ENCODE measurements at places on chromosomes 7 and 10.

DNA sequence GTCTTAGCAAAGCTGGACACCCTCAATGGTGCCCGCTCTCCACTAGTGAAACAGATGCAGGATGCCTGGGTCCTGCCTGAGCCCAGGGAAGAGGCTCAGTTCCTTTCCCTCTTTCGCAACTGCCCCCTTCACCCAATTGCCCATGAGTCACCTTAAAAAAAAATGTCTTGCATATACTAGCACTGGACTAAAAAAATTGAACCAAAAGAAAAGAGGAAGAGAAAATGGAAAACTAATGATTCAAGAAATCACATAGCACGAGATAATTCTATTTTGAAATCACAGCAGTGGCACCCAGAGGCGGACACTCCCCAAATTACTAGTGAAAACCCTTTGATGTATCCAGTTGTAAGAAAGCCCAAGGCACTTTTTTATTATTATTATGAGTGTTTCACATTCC is 972.5 kb downstream of the LRMDA start:
- DNase-seq, result no peak

GRCh38 chr10:106499448-106499847 is 665.1 kb downstream of the SORCS1 start:
- no peak for DNase-seq

- DNase-seq, result peak; percentile 31
Measured at GRCh38 chr10:2978111-2978510, 89.2 kb upstream of the PFKP start.

GRCh38 chr10:63520500-63521415 is at the start of gene REEP3:
Gene REEP3, plus strand, starts transcription at chr10:63521401. Its CDS starts 145 bp downstream, at chr10:63521546.
- DNase-seq, result peak; percentile 84

DNA sequence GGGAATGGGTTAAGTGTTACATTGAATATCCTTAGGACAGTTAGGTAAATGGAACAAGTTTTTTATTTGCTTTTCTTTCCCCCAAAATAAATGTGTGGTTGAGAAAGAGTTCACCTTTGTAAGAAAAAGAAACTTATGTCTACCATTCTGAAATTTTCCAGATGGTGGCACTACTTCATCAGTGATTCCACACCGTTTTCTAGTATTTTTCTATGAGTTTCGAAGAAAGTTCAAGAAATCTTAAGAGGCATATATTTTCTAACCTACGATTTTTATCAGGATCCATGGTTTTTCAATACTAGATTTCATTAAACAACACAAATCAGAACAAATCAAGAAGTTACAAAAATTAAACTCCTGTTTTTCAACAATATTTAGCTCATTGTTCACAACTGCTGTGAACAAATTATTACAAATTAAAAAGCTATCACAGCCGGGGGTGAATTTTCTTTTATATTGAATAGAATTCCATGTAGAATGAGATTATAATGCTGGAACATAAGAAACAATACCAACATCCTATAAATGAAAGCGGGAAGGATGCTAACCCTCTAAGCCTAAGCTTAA is 163.1 kb upstream of the NPVF start:
- DNase-seq, result no peak

DNA sequence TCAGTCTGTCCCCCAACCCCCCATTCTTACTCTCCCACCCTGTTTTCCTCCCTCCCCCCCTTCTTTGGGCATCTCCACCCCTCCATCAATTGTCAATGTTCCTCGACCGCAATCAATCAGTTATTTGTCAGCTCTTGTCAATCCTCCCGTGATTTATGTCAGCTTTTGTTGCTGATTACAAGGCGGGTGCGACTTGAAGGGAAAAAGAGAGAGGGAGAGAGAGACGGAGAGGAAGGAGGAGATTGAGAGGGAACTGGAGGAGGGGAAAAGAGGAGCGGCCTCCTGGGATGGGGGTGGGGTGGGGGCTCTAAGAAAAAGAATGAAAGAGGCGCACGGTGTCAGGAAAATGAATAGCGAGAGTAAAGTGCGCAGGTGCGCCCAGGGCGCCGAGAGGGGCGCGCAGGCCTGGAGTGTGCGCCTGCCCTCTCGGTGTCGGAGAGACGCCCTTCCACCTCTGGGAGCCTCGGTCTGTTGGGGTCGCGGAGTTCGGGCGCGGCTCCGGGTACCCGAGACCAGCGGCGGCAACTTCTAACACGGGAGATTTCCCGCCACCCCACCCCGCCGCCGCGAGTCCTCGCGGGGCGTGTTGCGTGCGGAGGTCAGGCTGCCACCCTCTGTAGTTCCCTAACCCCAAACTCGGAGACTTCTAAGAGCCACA is 1.1 kb upstream of the ZNF503 start:
- DNase-seq, result peak; percentile 88

GRCh38 chr7:143279186-143280098 is 5.3 kb upstream of the TMEM139 start:
- DNase-seq, result no peak

DNA sequence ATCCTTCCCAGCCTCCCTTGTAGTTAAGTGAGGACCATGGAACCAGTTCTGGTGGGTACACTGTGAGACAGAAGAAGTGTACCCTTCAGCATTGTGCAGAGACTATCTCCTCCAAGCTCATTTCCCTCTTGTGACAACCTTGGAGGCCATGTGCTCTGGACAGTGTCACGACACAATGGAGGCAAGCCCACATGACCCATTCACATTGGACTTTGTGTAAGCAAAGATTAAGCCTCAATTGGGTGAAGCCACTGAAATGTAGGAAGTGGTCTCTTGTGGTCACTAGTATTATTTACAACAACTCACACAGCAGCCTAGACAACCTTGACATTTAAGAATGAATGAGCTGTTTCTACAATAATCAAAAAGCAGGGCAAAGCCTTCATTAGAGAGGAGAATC is 124.2 kb downstream of the INHBA start:
- no peak for DNase-seq

DNA sequence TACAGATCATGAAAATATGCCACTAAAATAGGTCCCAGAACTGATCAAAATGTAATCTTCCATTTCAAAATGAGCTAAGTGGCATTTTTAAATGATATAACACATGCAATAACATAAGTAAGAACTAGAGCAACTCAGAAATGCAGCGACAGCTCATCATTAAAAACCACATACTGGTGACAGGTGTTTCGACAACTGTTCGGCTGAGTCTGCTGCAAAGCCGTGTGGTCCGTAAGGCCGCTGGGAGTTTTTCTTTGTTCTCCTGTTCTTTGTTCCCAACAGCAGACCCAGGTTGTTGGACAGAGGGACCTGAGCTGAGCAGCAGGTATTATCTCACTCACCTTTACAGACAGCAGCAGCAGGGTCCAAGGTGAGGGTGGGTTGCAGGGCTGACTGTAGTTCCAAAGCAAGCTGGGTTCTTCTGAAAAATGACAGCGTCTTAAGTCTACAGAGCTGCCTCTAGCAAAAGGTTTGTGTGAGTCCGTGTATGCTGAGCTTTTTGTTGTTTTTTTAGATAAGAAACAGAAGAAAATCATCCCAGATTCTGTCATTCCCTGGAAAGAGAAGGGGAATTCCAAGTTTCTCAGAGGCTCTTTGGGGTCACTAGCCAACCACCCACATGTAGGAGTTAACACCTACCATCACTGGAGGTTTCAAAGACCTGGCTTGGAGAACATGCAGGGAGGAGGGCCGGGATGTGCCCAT is 45.4 kb upstream of the MACROH2A2 start:
- DNase-seq, result no peak

GRCh38 chr10:93363891-93364648 is 118.1 kb downstream of the MYOF start:
- DNase-seq, result no peak

DNA sequence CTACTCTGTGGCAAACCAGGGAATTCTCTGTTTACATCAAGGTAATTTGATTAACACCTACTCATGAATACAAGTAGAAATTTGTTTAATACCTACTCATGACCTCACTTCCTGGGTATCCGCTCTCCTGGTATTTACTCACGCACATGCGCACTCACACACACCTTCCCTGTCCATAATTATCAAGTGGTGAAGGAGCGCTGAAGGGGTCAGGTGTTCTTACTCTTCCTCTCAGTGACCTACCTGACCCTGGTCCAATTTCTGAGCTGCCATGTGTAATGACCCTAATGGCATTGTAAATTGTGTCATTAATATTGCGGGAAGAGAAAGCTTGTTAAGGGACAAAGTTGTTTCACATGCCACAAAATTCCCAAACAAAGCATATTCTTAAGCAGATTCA is 41.3 kb upstream of the TRIL start:
- no peak for DNase-seq

GRCh38 chr10:94630017-94630688 is 53.4 kb upstream of the CYP2C18 start:
- DNase-seq, result peak; percentile 2

All from NCI-H774 (cell line).